ENCODE measurements at places on chromosomes 12 and 14.

DNA sequence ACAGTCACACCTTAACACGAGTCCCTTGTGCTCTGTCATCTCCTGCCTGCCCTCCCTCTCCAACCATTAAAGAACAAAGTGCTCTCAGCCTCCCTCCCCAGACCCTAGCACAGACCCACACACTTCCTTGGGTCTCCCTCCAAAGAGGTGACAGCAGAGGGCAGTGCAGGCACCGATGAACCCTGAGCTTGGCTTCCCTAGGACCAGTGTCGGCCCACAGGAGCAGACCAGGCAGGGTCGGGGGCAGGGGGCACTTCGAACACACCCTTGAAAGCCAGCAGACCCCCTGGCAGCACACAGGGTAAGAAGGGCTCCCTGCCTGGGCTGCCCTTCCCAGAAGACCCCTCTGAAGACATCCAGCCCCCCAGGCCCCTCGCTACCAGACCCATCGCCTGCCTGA is 7.0 kb downstream of the CDK2AP1 start:
- peaks cover 18% of the 10 kb centered on the region for H3K36me3 ChIP-seq
- no peak for DNase-seq
- H3K27me3 ChIP-seq, result no peaks in the 10 kb centered on the region
- H3K4me3 ChIP-seq, result no peak overlapping the region
- H3K4me1 ChIP-seq, result peaks cover 19% of the 10 kb centered on the region
- no peak overlapping the region for H3K27ac ChIP-seq

GRCh38 chr12:126095748-126096510 is 1030.7 kb downstream of the AACS start:
- no peaks in the 10 kb centered on the region for H3K27me3 ChIP-seq
- no peaks in the 10 kb centered on the region for H3K4me1 ChIP-seq
- no peak overlapping the region for H3K4me3 ChIP-seq
- DNase-seq, result no peak
- H3K27ac ChIP-seq, result no peak overlapping the region

DNA sequence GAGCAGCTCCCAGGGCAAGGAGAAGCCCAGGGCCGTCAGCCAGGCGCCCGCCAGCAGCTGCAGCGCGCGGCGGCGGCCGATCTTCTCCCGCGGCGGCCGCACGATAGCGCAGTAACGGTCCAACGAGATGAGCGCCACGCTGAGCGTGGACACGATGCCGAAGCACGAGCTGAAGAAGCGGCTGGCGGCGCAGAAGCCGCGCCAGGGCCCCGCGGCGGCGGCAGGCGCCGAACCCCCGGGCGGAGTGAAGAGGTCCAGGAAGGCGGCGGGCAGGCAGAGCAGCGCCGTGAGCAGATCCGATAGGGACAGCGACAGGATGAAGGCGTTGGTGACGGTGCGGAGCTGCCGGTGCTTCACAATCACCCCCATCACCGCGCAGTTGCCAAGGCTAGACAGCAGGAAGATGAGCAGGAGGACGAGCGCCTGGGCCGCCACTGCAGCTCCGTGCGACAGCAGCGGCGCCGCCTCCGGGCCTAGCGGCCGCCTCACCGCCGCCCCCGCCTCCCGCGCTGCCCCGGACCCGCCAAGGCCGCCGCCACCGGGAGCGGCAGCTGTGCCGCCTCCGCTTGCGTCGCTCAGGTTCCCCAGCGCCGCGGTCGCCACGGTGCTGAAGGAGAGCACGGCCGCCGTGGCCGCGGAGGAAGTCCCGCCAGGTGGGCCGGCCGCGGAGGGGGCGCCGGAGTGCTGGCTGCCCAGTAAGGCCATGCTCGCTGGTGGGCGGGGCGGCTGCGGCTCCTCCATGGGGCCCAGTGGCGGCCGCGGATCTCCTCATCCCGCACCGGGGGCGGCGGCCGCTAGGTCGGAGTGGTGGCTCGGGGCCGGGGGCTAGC is 479 bp downstream of the GPR135 start:
- H3K4me3 ChIP-seq, result peak overlapping the region; percentile 84
- H3K4me1 ChIP-seq, result peaks cover 5% of the 10 kb centered on the region
- H3K27me3 ChIP-seq, result no peaks in the 10 kb centered on the region
- DNase-seq, result no peak
- peak overlapping the region; percentile 82 for H3K27ac ChIP-seq

- H3K4me3 ChIP-seq, result no peak overlapping the region
- no peaks in the 10 kb centered on the region for H3K36me3 ChIP-seq
- no peak for DNase-seq
- no peaks in the 10 kb centered on the region for H3K4me1 ChIP-seq
These were observed 352.2 kb upstream of the FBXO33 start for GRCh38 chr14:39784461-39784860.

GRCh38 chr12:111467092-111467856 is 61.6 kb downstream of the SH2B3 start:
- H3K27ac ChIP-seq, result peak overlapping the region; percentile 67
- no peak for DNase-seq
- no peaks in the 10 kb centered on the region for H3K4me1 ChIP-seq
- H3K4me3 ChIP-seq, result no peak overlapping the region
